H1 (cell line): ENCODE measurements at places on chromosomes 11 and 22.

DNA sequence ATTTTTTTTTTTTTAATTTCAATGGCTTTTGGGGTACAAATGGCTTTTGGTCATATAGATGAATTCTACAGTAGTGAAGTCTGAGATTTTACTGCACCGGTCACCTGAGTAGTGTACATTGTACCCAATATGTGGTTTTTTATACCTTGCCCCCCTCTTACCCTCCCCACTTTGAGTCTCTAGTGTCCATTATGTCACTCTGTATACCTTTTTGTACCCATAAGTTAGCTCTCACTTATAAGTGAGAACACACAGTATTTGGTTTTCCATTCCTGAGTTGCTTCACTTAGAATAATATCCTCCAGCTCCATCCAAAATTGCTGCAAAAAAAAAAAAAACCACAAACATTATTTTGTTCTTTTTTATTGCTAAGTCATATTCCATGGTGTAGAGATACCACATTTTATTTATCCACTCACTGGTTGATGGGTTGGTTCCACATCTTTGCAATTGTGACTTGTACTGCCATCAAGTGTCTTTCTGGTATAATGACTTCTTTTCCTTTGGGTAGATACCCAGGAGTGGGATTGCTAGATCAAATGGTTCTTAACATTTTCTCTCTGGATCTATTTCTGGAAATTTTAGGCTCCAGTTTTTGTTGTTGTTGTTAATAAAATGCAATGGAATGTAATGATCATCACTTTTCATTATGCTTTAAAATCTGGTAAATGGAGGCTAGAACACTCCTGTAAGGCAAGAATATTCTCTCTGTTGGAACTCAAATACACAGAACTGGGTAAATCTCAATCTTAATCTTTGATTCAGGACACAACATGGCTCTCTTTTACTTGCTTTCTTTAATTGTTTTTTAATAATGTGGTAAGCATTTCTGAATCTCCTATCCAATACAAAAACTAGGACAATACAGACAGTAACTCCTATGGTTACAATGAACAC, 10.3 kb downstream of the NEAT1 start:
- H3K27ac ChIP-seq, result no peak overlapping the region
- H3K36me3 ChIP-seq, result no peaks in the 10 kb centered on the region
- H3K4me3 ChIP-seq, result no peak overlapping the region
- H3K27me3 ChIP-seq, result no peaks in the 10 kb centered on the region

GRCh38 chr11:122665861-122666260, 10.3 kb downstream of the UBASH3B start:
- H3K4me3 ChIP-seq, result no peak overlapping the region
- H3K36me3 ChIP-seq, result no peaks in the 10 kb centered on the region
- H3K27me3 ChIP-seq, result no peaks in the 10 kb centered on the region

GRCh38 chr11:1499899-1500298, 13.3 kb upstream of the MOB2 start:
- no peaks in the 10 kb centered on the region for H3K27me3 ChIP-seq
- peaks cover 6% of the 10 kb centered on the region; the same call in 1 of the 2 replicates for H3K4me1 ChIP-seq
- no peak overlapping the region for H3K4me3 ChIP-seq
- H3K36me3 ChIP-seq, result no peaks in the 10 kb centered on the region
- no peak for DNase-seq

DNA sequence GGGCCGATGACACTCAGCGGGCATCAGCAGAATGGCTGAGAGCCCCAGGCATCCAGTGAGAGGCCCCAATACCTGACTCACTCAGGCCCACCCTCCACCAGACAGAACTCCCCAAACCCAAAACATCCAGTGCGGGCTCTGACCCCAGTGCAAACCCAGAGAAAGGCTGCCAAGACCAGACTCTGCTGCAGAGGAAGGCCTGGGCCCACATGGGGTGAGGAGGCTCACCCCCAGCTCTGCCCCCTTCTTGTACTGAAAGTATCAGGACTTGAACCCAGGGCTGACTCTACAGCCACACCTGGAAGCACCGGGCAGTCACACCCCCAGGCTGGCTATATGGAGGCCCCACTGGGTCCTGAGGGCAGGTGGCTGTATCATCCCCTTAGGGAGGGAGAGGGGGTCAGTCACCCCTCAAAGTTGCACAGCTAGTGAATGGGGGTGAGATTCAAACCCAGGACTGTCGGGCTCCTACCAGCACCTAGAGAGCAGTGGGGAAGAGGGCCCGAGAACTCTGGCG, 49.3 kb downstream of the IGLL1 start:
- no peak overlapping the region for H3K27ac ChIP-seq
- no peaks in the 10 kb centered on the region for H3K36me3 ChIP-seq
- peaks cover 24% of the 10 kb centered on the region for H3K4me1 ChIP-seq
- H3K27me3 ChIP-seq, result no peaks in the 10 kb centered on the region
- DNase-seq, result no peak

GRCh38 chr11:134243913-134244312, 9.2 kb downstream of the THYN1 start:
- H3K27me3 ChIP-seq, result no peaks in the 10 kb centered on the region
- no peak for DNase-seq
- no peak overlapping the region for H3K27ac ChIP-seq
- peaks cover 6% of the 10 kb centered on the region for H3K36me3 ChIP-seq
- H3K4me3 ChIP-seq, result no peak overlapping the region

- no peaks in the 10 kb centered on the region for H3K4me1 ChIP-seq
- no peaks in the 10 kb centered on the region for H3K27me3 ChIP-seq
- no peaks in the 10 kb centered on the region for H3K36me3 ChIP-seq
Measured at GRCh38 chr11:109854731-109855130, 238.5 kb upstream of the ZC3H12C start.

GRCh38 chr11:46480166-46480726, 88.7 kb upstream of the CHRM4 start:
- no peaks in the 10 kb centered on the region for H3K27me3 ChIP-seq
- H3K4me1 ChIP-seq, result no peaks in the 10 kb centered on the region
- H3K36me3 ChIP-seq, result no peaks in the 10 kb centered on the region
- H3K27ac ChIP-seq, result no peak overlapping the region

- no peak overlapping the region for H3K27ac ChIP-seq
- H3K27me3 ChIP-seq, result no peaks in the 10 kb centered on the region
- H3K4me3 ChIP-seq, result no peak overlapping the region
- no peak for DNase-seq
Measured at GRCh38 chr22:23225724-23226496, 45.6 kb downstream of the BCR start.

DNA sequence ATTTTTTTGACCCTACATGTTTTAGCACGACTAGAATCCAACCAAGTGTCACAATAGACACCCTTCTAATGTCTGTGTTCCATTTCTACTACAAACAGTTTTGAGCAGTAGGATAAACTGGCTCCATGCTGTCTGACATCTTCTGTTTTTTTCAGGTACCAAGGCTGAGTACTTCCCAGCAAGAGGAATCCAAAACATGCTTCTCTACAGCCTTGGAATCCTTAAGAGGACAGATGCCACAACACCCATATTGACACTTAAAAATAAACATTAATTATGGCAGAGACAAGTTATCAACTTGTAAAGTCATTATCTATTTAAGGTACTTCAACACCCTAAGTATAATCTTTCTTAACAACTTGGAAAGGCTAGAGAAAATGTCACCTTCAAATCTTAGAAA, 54.2 kb downstream of the LGR4 start:
- no peak overlapping the region for H3K4me3 ChIP-seq
- no peaks in the 10 kb centered on the region for H3K27me3 ChIP-seq
- peaks cover 22% of the 10 kb centered on the region; the same call in 1 of the 2 replicates for H3K4me1 ChIP-seq
- no peak overlapping the region for H3K27ac ChIP-seq

DNA sequence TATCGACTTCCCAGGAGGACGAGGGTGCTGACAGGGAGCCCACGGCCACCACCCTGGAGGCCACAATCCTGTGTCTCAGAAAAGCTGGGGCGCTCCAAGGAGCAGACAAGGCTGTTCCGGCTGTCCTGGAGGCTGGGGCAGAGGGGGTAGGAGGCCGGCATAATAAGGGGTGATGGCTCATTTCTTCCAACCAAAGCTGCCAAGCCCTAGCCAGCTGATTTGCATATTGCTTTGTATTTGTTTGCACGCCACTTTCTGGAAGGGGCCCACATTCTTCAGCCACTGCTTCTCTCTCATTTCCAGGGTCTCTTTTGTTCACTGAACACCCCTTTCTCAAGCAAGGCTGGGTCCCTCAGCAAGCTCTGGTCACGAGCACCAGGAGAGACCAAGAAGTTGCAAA, 4.7 kb downstream of the PDE2A start:
- H3K4me3 ChIP-seq, result no peak overlapping the region
- DNase-seq, result no peak
- H3K27ac ChIP-seq, result no peak overlapping the region

DNA sequence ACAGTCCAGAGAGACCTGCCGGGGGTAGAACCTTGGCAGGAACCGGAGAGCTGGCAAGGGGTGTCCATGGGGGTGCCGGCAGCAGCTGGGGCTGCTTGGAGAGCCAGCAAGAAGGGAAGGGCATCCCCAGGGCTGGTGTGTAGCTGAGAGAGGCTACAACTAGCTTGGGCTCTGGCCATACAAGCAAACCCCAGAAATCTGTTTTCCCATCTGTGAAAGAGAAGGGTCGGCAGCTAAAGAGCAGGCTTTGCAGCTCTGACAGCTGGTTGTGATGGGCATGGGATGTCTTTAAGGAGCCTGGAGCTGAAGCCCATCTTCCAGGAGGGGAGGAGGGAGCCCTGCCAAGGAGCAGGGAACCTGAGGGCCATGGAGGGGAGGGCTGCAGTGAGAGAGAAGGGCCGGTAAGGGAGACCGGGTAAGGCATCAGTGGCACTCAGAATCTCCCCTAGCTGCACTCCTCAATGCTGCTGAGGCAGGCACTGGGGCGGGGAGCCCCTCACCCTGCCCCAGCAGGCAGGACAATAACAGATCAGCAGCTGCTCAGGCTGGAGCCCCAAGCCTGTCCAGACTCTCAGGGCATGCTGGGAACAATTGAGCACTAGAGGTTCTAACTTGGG, 3.9 kb downstream of the CHST1 start:
- H3K36me3 ChIP-seq, result no peaks in the 10 kb centered on the region
- no peak overlapping the region for H3K4me3 ChIP-seq
- no peak overlapping the region for H3K27ac ChIP-seq
- peaks cover 11% of the 10 kb centered on the region for H3K27me3 ChIP-seq
- DNase-seq, result no peak

- no peaks in the 10 kb centered on the region for H3K27me3 ChIP-seq
- H3K4me1 ChIP-seq, result peaks cover 2% of the 10 kb centered on the region; the same call in 1 of the 2 replicates
- no peaks in the 10 kb centered on the region for H3K36me3 ChIP-seq
- no peak overlapping the region for H3K27ac ChIP-seq
- DNase-seq, result no peak
- no peak overlapping the region for H3K4me3 ChIP-seq
Measured at GRCh38 chr11:2783536-2784082, 83.8 kb upstream of the KCNQ1OT1 start.

DNA sequence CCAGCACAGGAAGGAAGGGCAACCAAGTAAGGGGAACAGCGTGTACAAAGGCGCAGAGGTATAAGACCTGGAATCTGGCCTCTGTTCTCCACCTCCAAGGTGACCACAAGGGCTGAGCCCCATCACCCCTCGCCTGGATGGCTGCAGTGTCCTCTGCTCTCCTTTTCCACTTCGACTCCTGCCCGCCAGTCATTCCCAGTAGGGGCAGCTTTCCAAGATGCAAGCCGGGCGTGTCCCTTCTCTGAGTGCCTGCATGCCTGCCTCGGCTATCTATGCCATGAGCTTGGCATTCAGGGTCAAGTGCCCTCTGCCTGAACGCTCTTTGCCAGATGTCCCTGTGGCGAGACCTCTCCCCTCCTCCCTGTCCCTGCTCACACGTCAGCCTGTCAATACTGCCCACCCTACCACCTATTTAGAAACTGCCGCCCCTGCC, 17.0 kb downstream of the FADS3 start:
- no peak overlapping the region for H3K27ac ChIP-seq
- no peaks in the 10 kb centered on the region for H3K27me3 ChIP-seq
- DNase-seq, result no peak
- H3K4me1 ChIP-seq, result peaks cover 14% of the 10 kb centered on the region

DNA sequence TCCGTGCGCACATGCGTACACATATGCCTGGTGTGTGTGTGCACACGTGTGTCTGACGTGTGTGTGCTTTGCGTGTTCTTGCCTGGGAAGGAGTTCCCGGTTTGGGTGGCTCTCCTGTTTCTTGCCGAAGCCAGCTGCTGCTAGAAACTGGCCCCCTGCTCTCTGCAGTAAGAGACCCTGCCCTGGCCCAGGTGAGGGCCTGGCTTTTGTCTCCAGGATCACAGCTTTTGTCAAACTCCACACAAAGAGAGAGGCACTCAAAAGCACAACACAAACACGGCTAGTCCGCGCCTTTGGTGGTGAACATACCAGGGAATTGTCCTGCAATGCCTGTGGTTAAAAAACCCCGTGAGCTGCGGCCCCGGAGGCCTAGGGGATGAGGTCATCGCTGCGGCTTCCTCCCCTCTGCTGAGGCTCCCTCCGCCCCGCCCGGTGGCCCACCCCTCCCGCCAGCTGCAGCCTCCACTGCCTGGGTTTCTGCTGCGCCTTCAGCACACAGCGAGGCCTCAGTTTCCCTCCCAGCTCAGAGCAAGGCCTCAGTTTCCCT, 88.9 kb downstream of the KCNQ1 start:
- H3K27me3 ChIP-seq, result peaks cover 8% of the 10 kb centered on the region; the same call in 1 of the 2 replicates
- H3K4me3 ChIP-seq, result no peak overlapping the region
- H3K36me3 ChIP-seq, result no peaks in the 10 kb centered on the region
- H3K4me1 ChIP-seq, result peaks cover 16% of the 10 kb centered on the region
- DNase-seq, result peak; percentile 77

GRCh38 chr22:17943533-17944249, 80.7 kb downstream of the MICAL3 start:
- no peak for DNase-seq
- no peak overlapping the region for H3K4me3 ChIP-seq
- peaks cover 28% of the 10 kb centered on the region; the same call in 1 of the 2 replicates for H3K4me1 ChIP-seq
- H3K27ac ChIP-seq, result no peak overlapping the region
- no peaks in the 10 kb centered on the region for H3K27me3 ChIP-seq

GRCh38 chr22:23176645-23177027, 3.7 kb upstream of the BCR start:
- no peak for DNase-seq
- H3K27me3 ChIP-seq, result no peaks in the 10 kb centered on the region
- H3K4me3 ChIP-seq, result no peak overlapping the region

DNA sequence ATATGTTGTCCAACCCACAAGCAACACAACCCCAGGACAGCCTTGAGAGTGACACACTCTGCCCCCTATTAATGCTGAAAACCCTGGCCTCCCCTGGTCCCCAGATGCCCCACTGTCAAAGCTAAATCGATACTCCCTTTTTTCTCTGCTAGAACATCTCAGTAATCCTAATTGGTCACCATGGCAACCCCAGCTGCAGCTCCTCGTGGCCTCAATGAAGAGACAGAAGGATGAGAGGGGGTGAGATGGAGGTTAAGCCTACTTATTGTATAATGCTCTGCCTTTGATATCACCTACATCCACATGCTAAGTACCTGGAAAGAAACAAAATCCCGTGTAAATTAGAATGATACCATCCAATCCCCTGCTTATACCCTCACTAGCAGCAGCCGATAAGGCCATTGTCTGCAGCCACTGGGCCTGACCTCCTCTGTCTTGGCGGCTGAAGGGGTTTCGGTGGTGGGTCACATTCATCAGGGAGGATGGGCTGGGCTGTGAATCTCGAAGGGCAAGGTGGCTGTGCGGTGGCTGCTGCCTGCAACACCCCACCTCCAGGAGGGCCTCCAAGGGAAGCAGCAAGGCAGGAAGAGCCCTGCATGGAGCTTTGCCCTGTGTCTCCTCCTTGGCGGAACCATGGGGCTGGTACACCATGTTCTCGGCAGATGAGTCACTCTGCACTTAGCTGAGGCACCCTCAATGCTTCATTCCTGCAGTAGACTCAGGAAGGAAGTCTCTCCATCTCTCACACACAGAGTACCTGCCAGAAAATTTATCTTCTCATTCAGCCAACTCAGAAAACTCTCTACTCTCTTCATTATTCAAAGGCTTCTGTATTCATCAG, 399.5 kb downstream of the BUD13 start:
- no peaks in the 10 kb centered on the region for H3K36me3 ChIP-seq
- H3K27ac ChIP-seq, result no peak overlapping the region
- no peaks in the 10 kb centered on the region for H3K27me3 ChIP-seq
- no peaks in the 10 kb centered on the region for H3K4me1 ChIP-seq
- H3K4me3 ChIP-seq, result no peak overlapping the region
